Activated CD4-positive, CD25-positive, alpha-beta regulatory T cell (primary cell): ENCODE measurements at places on chromosomes 4 and X.

DNA sequence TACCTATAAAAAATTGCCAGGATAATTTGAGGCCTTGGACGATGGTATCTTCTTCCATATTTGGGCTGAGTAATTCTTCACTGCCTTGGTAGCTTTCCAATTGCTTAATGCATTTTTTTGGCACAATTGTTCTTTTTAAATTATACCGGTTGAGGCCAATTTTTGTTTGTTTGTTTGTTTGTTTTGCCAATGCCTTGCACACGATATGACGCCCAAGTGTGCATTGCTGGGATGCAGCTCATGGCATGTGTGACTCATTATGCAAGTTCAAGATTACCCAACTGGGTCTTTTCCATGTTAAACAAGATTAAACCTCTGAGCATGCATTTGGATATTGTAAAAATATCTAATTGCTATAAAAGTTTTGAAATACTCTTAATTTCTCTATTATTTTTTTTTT, 71.1 kb upstream of the KCNIP4 start:
- no peak for DNase-seq

DNA sequence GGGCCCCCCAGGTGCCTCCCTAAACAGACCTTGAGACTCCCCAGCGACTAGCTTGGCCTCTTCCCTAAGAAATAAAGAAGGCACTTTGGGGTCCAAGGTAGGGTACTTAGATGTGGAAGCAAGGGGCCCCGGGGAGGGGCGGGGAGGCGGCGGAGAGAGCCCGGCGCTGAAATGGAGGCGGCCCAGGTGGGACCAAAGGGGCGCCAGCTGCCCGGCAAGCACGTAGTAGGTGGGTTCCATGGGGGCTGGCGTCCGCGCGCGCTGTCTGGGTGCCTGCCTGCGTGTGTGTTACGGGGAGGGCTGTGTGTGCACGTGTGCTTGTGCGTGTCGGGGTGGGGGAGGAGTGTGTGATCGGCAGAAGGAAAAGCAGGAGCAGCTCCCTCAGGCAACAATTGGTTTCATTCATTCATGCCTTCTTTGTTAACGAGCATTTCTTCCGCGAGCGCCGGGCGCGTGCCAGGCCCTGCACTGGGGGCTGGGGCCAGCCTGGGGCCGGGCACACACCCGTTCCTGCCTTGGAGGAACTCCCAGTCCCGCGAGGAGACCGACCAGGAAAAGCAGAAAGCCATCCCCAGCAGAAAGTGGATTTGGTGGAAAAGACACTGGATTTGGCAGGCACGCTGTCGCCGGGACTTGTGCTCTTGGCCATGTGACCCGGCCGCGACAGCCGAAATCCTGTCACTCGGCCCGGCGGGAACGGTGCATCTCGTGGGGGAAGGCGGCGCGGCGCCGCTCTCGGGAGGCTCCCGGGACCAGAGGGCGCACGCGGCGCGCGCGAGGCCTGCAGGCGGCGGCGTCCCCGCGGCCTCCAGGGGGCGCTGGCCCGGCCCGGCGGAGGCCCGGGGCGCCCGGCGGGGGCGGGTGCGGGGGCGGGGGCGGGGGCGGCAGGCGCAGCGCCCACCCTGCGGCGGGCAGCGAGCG, 3.3 kb upstream of the DUSP9 start:
- DNase-seq, result no peak

DNA sequence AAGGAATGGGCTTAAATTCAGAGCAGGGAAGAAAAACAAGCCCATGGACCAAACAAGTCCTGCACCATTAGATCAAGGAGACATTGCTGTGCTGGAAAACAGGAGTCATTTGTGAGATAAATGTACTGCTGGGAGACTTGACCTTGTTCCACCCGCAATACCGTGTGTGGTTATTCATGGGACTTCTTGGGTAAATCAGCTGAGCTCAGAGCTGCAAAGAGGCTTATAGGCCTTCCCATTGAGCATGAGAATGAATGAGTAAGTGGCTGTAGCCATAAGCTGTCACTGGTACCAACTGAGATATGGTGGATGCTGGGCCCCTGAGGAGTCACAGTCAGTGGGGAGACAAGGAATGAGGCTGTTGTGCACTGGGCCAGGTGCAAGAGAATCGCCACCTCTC, 2.3 kb upstream of the CYTL1 start:
- no peak for DNase-seq

DNA sequence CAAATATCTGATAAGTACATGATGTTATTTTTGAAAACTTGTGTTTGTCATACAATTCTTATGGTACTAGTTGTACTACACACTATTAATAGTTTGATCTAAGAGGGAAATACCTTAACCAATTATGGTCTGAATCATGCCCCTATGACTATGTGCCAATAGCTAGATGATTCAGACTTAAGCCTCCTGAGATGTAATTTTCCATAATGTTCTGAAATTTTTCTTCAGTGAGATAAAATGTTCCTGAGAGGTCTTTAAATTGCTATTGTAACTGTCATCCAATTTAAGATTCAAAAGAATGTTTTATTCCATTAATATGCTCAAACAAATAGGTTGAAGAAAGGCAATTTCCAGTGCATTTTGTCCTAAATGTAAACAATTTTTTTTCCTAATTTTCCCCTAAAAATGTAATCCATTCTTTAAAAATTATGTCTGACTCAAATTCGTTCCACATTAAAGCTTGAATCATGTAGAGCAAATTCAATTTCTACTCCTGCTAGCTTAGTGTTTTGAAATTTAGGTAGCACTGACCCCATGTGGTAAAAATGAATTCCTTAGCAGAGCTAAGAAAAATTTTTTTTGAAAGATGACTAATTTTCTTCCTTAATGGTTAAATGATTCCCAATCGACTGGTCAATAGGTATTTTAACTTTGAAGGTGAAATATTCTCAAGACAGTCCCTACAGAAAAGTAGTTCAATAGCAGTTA, 49.1 kb downstream of the APOOL start:
- no peak for DNase-seq

DNA sequence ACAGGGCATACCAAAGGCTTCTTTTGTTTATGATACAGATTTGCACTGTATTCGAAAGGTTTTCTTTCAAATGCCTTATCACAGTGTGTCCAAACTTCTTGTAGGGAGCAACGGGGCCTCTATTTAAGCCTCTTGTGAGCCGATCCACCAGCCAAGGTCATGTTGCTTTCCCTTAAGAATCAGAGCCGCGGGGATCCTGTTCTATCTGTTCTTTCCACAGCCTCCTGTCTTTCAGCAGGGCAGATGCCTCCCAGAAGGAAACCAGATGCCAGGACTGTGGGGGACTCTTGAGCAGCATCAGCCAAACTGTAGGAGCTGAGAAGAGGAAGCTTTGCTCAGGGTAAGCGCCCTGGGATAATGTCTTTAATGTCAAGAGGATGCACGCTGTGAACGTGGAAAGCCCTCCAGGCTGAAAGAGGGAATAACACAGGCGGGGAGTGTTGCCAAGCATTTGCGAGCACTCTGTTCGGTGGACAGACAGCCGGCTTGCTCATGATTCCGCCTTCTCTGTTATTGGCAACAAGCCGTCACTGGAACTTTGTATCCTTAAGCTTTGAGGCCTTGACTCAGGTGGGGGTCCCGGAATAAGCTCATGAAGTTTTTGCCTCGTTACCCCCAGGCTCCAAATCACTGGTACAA, 279.8 kb upstream of the FRG1 start:
- DNase-seq, result no peak

DNA sequence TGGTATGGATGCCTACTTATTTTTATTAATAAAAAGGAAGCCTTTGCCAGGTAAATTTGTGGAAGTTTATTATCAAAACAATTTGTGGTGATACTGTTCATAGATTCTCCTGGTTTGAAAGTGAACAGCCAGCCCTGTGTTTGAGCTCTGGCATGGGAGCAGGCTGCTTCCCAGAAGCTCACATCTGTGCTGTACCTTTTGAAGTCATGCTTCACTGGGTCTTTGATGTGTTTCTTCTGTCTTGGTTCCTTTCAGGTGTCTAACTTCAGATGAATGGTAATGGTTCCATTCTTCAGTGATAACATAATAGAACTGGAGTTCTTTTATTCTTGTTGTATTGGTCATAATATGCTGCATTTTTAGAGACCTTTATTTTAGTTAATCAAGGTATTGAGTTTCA, 85.5 kb downstream of the BMPR1B start:
- DNase-seq, result no peak

DNA sequence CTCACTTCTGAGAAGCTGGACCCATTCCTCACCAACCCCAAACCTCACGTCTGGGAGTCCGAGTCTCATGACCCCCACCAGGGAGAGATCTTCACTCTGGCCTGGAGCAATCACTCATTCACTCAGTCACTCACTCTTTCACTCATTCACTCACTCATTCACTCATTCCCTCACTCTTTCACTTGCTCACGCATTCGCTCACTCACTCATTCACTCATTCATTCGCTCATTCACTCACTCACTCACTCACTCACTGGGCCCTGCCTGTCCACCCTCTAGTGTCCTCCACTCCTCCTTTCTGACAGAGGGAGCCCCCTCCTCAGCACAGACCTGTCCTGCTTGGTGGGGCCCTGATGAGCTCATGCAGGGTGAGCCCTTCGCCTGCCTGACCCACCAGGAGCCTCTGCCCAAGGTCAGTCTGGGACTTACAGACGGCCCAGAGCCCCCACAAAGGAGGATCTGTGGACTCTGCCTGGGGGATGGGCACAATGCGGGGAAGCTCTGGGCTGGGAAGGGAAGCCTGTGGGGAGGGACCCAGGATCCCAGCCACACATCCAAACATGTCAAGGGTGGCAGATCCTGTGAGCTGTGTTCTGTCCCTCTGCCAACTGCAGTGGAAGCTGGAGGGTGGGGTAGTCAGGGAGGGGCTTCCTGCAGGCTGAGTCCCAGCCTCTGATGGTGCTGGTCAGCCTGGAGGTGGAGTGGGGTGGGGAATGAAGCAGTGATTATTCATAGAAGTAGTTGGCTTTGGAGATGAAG, 18.5 kb downstream of the CPZ start:
- DNase-seq, result no peak

- DNase-seq, result no peak
Observed at GRCh38 chrX:9271789-9272525, 192.9 kb upstream of the TBL1X start.

DNA sequence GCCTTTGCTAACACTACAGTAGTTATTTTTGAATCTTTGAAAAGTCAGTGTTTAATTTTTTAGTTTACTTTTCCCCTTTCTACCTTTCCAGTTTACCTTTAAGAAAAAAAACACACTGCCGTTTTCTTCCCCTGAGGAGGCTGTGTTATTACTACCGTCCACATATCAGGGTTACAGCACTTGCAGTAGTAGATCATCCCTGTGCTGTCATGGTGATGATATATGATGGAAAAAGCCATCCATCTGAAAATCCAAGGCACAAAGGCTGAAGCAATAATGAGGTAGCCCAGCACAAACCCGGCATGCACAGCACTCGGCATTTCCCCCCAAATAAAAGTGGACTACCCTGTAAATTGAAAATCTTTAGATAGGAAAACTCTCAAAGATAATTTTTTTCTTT, 258.7 kb downstream of the CXXC4 start:
- no peak for DNase-seq

GRCh38 chr4:1568855-1569460, 115.2 kb downstream of the FAM53A start:
- no peak for DNase-seq

DNA sequence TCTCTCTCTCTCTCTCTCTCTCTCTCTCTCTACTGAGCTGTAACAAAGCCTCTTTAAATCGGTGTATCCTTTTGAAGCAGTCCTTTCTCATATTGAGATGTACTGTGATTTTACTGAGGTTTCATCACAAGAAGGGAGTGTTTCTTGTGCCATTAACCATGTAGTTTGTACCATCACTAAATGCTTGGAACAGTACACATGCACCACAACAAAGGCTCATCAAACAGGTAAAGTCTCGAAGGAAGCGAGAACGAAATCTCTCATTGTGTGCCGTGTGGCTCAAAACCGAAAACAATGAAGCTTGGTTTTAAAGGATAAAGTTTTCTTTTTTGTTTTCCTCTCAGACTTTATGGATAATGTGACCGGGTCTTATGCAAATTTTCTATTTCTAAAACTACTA, 37.2 kb downstream of the HPF1 start:
- no peak for DNase-seq

DNA sequence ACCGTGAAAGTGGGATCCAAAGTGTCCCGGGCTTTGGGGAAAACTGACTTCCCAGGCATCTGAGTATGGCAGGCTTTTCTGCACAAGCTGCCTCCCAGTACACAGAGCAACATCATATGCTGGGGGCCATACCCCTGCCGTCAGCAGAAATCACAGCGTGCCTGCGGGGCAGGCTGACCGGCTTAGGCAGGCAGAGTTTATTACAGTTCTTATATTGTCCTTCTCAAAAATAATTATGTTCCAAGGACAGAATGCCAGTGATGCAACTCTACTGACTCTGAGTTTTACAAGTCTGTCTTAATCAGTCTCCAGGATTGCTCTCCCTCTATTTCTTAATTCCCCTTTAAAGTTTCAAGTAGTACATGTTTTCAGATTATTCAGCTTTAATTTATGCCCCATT, 37.0 kb downstream of the IL21 start:
- DNase-seq, result no peak

- DNase-seq, result no peak
Observed at GRCh38 chr4:119025420-119025819, 110.2 kb upstream of the MYOZ2 start.

DNA sequence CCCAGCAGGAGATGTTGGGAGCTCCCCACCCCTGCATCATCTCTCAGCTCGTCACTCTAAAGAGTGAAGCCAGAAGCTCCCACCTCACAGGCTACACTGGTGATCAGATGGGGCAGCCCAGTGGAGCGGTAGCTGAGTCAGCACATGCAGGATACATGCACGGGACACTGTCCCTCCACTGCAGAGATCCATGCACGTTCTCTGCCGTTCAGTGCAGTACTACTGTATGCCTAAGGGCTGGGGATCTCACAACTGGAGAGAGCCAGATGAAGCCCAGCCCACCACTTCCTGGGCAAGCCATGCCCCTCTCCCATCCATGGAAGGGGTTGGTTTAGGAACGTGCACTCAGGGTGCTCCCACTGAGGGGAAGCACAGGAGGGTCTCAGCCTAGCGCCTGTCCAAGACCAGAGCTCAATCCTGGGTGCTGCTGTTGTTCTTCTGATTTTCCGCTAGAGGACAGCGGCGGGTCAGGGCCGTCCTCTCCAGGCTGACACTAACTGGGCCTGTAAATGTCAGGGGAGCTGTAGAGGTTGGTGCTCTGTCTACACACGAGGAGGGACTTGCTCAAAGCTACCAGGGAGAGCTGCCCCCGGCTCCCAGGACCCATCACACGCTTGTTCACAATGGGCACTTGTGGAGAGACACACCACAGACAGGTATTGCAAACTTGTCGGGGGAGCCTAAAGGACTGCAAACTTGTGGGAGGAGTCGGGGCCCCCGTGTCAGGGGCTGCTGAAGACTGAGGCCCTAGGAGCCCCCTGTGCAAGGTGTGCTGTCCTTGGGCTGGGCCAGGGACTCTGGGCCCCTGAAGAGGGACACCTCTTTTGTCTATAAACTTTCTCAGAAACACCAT, 18.2 kb upstream of the ABLIM2 start:
- no peak for DNase-seq
